ENCODE measurements at places on chromosomes 5 and 9. TPM values are rescaled to one million over a fixed set of nuclear protein-coding genes. Genes with fewer than 3 reads are reported as not detected.

The GGTA1 gene
- not detected for total RNA-seq

The C5orf22 gene
- 37.7 TPM for total RNA-seq

The FOXD1 gene
- total RNA-seq = 0.09 TPM

The S1PR3 gene
- 3.4 TPM for total RNA-seq

The SPATA31D4 gene
- not detected for total RNA-seq

The ANGPTL2 gene
- total RNA-seq = not detected

The PCDHB7 gene
- total RNA-seq = not detected

The SLC36A2 gene
- not detected for total RNA-seq

The LRRC26 gene
- not detected for total RNA-seq

The CDO1 gene
- 0.82 TPM for total RNA-seq

The DMRTA1 gene
- total RNA-seq = not detected

The SPAAR gene
- total RNA-seq = not detected

The TAF11L5 gene
- total RNA-seq = not detected

The SLC45A2 gene
- total RNA-seq = not detected

The LURAP1L gene
- not detected for total RNA-seq

The SLC6A3 gene
- not detected for total RNA-seq

The EXD3 gene
- 5.2 TPM for total RNA-seq

The GRXCR2 gene
- not detected for total RNA-seq

The HTR4 gene
- total RNA-seq = not detected

The KIAA1958 gene
- 9.8 TPM for total RNA-seq

The EPB41L4B gene
- total RNA-seq = 1.2 TPM

The WDR38 gene
- not detected for total RNA-seq

The STK32A gene
- not detected for total RNA-seq

The PPP2R2B gene
- 0.12 TPM for total RNA-seq

The SEC16A gene
- 81.2 TPM for total RNA-seq

The DNAI1 gene
- total RNA-seq = not detected

The AJM1 gene
- 5.7 TPM for total RNA-seq

The MEIKIN gene
- not detected for total RNA-seq

The ANKRD18B gene
- total RNA-seq = 0.65 TPM

The MSX2 gene
- total RNA-seq = not detected

The SMIM33 gene
- 0.37 TPM for total RNA-seq

The ANXA2R gene
- 1.1 TPM for total RNA-seq

The ELOVL7 gene
- 1.1 TPM for total RNA-seq

The PCDHGA8 gene
- 0.09 TPM for total RNA-seq

The PTGDS gene
- total RNA-seq = not detected

The CDH10 gene
- not detected for total RNA-seq

The NKD2 gene
- total RNA-seq = 3.3 TPM

The TRIM41 gene
- total RNA-seq = 31.6 TPM

The PPP3R2 gene
- total RNA-seq = not detected

The MAMDC4 gene
- total RNA-seq = 24.7 TPM

The ACTBL2 gene
- total RNA-seq = not detected

The NRG2 gene
- 0.07 TPM for total RNA-seq

The WDR41 gene
- 32.6 TPM for total RNA-seq

The TMC1 gene
- not detected for total RNA-seq

The SLC22A4 gene
- total RNA-seq = 1.1 TPM

The FSD1L gene
- 4.8 TPM for total RNA-seq

The PCDHB6 gene
- not detected for total RNA-seq

The GARIN3 gene
- 0.19 TPM for total RNA-seq

The SLC6A7 gene
- not detected for total RNA-seq

The ST8SIA4 gene
- 61.3 TPM for total RNA-seq

The SLC38A9 gene
- total RNA-seq = 21.4 TPM

The C9orf40 gene
- 20.0 TPM for total RNA-seq

The CCDC192 gene
- not detected for total RNA-seq

The GBGT1 gene
- total RNA-seq = 8.2 TPM

All from activated CD4-positive, alpha-beta T cell treated with anti-CD3 and anti-CD28 coated beads, Interleukin-2, amount 10 ng/mL, durations not matched to agents 24 days and 14 days (primary cell).